Left renal cortex interstitium (tissue), 4 donors: ENCODE measurements at places on chromosomes 11 and 22. TPM values are rescaled to one million over a fixed set of nuclear protein-coding genes. Genes with fewer than 3 reads are reported as not detected.

The PGA5 gene
- polyA plus RNA-seq = not detected

The PAX6 gene
- polyA plus RNA-seq = 0.10 TPM

The SEZ6L gene
- polyA plus RNA-seq = 0.39 TPM

The SCN2B gene
- 4.3 TPM for polyA plus RNA-seq

The OR6A2 gene
- not detected for polyA plus RNA-seq

The OR5D13 gene
- polyA plus RNA-seq = not detected

The MS4A3 gene
- polyA plus RNA-seq = 0.19 TPM

The OR51B4 gene
- 0.33 TPM for polyA plus RNA-seq

The NFAM1 gene
- 1.0 TPM for polyA plus RNA-seq

The VSIG10L2 gene
- polyA plus RNA-seq = not detected

The MS4A1 gene
- 0.49 TPM for polyA plus RNA-seq

The TNNT3 gene
- polyA plus RNA-seq = 5.0 TPM

The GPR83 gene
- polyA plus RNA-seq = 0.55 TPM

The OR5L1 gene
- polyA plus RNA-seq = not detected

The KRTAP5-8 gene
- polyA plus RNA-seq = 0.30 TPM
